ENCODE measurements at places on chromosomes 5 and 9.

GRCh38 chr5:128163991-128164390, 80.4 kb downstream of the SLC12A2 start:
- ATAC-seq = peak; percentile 83

DNA sequence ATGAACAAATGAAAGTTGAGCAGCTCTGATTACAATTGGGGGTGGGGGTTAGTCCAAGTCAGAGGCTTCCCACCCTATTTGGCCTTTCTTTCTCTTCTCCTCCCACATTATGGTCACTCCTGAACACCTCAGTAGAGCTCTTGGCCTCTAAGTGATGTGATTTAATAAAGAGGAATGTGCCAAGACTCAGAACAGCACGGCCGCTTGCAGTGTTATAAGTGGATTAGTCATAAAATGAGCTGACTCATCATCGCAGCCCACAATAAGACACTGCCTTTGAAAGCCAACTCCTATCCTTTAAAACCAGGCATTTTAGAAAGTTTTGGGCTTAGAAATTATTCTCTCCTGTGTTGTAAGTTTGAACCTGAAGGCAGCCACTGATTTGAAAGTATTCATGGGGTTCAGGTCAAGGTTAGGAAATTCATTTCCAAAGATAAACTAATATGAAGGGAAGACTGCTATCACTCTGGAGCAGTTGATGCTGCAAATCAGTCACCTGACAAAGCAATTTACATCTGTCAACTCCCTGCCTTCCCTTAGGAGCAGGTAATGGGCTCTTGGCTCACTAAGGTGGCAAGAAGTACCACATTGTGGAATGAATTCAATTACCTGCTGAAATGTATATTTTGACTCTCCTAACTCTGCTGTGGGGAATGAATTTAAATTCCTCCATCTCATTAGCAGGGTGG, 283.6 kb upstream of the NMUR2 start:
- ATAC-seq = peak; percentile 97

GRCh38 chr5:133611357-133612248, 738 bp downstream of the FSTL4 start:
- ATAC-seq = peak; percentile 10

- ATAC-seq = peak; percentile 93
Measured at GRCh38 chr9:120944434-120944843, 17.8 kb upstream of the TRAF1 start.

DNA sequence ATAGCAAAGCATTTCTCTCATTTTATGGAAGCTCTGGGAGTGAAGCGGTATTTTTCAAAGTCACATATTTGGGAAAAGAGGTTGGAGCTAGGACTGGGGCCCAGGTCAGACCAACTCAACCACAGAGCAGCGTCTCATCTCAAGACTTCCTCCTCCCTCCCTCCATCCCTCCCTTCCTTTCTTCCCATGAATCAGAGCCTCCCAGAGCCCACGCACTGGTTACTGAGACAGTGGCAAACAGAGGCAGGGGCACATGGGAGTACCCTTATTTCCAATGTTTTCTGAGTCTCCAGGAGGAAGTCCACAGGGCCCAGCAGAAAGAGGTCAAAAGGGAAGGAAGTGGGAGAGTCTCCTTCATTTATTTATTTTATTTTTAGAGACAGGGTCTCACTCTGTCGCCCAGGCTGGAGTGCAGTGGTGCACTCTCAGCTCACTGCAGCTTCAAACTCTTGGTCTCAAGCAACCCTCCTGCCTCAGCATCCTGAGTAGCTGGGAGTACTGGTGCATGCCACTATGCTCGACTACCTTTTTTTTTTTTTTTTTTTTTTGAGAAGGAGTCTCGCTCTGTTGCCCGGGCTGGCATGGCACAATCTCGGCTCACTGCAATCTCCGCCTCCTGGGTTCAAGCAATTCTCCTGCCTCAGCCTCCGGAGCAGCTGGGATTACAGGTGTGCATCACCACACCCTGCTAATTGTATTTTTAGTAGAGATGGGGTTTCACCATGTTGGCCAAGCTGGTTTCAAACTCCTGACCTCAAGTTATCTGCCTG, 52.5 kb upstream of the CDKN2AIPNL start:
- no peak for ATAC-seq

DNA sequence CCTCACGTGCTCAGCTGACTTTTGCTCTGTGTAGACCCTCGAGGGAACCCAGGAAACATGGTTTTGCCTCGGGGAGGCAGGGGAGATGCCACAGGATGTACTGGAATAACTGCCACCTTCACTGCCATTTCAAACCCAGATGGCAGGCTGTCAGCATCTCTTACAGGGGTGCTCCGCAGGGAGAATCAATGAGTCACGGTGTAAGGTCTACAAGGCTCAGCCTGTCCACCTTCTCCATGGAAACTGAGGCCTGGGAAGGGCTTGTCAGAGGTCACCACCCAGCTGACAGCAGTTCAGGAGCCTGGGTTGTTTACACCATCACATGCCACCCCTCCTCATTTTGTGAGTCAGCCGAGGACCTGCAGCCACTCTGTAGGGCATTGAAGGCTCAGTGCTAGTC, 30.8 kb downstream of the DAB2IP start:
- no peak for ATAC-seq

DNA sequence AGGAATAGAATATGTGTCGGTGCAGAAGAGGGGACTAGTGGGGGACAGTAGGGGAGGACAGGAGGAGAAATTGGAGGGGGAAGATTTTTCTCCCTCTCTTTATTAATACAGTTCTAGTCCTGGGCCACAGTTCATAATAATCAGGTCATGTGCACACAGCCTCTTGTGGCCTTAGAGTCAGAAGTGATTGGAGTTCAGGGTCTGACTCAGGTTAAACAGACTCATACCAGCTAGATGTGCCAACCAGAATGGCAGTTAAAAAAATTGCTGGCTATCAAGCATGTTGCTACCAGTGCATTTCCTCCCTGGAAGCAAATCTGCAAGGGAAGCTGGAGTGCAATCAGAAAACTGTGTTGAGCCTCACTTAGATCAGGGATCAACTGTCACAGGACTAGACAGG, 132.7 kb upstream of the MAP1B start:
- no peak for ATAC-seq

DNA sequence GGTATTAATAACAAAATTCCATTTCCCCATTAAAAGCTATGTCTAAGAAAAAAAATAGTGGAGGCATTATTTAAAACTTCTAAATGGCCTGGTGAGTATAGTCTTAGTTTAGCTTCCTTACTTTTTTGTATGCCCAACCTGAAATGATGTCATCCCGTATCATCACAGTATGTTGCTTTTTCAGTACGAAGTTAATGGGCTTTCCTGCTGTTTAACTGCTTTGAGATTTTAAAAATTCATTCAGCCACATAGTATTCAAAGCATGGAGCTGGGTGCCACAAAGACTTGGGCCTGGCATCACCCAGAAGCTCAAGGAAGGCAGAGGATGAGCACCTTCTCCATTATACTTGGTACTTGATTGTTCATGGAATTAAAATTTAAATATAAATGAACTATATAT, 7.4 kb downstream of the F2RL2 start:
- no peak for ATAC-seq

GRCh38 chr5:73895471-73895870, 269.5 kb downstream of the ARHGEF28 start:
- no peak for ATAC-seq

GRCh38 chr5:10485142-10485795, 43.6 kb downstream of the ROPN1L start:
- peak; percentile 55 for ATAC-seq

DNA sequence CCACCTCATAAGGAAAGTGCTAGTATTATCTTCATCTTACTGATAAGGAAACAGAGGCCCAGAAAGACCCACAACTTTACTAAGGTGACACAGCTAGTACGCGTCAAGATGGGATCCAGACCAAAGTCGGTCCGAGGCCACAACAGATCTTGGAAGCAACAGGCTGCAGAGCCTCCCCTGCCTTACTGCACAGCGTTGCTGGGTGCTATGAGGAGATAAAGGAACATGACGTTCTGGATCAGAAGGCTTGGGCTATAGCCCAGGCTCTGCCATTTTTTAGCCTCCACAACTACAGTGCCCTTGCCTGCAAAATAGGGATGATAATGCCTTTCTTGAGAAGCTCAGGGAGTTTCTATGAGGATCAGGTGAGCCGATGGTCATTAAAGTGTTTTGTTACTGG, 144.1 kb downstream of the NMUR2 start:
- ATAC-seq = no peak

- no peak for ATAC-seq
Measured at GRCh38 chr5:139693676-139694364, 45.7 kb downstream of the CXXC5 start.

- ATAC-seq = no peak
Measured at GRCh38 chr5:171207256-171207847, 101.7 kb upstream of the TLX3 start.

DNA sequence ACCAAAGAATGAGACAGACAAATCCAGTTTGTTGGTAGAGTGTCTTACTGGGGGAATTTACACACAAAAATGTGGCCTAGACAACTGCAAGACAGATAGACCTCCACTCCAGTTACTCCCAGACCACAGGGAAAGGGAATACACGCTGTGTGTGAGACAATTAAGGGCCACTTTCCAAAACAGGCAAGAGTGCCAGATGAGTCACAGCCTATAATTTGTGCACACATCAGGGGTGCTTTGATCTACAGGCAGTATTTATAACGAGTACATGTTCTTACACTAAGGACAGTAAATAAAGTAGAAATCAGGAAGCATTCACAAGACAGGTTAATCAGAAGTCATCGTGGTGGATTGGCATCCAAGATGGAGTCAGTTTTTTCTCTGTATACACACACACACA, 114.8 kb downstream of the ZNF622 start:
- ATAC-seq = no peak

Data from esophagus mucosa (tissue), 1 donor.